ENCODE measurements at places on chromosomes 12 and 14.

DNA sequence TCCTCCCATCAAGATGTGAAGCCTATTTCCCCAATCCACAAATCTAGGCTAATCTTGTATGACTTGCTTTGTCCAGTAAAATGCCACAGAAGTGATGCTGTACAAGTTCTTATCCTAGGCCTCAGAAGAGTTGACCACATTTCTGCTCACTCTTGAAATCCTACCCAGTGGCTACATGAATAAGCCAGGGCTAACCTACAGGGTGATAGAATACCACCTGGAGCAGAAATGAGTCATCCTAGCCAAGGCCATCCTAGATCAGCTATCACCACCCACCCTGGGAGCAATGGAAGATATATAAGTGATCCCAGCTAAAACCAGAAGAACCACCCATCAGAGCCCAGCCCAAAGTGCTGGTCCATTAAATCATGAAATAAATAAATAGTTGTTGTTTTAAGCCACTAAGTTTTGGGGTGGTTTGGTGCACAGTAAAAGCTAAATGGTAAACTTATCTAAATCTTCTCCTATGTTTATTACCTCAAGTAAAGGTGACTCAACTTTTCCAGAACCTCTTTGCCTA, 105.1 kb downstream of the RPS29 start:
- no peak for DNase-seq

DNA sequence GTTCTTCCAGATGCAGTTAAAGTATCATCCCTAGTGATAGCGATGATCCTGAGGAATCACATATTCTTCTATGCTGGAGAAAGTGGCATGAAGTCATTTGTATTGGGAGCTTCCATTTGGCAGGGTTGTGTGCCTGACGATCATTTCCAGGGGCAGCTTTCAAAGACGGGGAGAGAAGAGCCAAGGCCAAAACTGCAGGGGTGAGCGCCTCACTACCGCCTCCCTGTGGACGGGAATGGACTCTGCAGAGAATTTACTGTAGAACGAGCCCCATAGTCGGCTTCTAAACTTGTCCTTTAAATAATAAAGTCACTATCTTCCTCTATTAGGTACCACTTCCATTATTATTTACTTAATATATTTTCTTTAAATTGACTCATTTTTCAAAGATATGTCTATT, 555.9 kb upstream of the TMEM132C start:
- DNase-seq: no peak

DNA sequence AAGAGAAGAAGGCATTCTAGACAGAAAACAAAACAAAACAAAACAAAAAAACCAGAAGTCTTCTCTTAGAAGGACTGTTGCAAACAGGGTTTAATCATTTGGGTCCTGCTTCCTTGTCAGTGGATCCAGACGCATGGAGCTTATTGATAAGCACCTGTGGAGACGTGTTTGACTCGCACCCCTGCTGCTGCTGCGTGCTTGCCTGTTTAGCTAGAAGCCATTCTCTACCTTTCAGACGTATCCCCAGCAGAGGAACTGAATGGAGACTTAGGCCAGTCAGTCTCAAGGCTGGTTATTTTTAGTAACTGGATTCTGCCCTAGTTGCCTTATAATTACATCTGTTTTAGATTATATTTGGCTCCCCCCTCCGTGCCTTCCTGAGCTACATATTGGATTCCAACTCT, 186.1 kb upstream of the EEA1 start:
- DNase-seq: no peak

GRCh38 chr12:38544330-38545066, 227.9 kb downstream of the ALG10B start:
- DNase-seq: no peak

DNA sequence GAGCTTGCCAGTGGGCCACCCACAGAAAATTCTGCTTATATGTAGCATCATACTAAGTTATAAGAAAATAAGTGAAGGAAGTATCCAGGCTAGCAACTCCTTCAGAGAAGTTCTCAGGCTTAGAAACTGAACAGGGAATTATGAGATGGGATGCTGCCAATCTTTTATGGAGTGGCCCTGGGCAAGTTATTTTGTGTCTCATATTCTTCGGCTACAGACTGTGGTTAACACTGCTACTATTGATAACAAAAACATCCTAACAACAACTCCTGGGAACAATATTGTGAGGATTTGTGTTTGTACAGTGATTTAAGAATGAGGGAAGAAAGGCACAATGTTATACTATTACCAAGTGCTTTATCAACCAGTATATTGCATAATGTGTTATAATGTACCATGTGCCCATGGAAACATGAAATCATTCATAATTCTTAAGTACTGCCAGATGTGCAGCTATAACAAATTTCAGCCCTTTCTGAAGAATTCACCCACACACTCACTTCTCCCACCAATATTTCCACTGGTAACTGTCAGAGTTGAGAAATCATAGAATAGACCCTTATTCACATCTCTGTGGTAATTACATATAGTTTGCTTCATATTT, 113.3 kb upstream of the SOX5 start:
- DNase-seq: no peak

DNA sequence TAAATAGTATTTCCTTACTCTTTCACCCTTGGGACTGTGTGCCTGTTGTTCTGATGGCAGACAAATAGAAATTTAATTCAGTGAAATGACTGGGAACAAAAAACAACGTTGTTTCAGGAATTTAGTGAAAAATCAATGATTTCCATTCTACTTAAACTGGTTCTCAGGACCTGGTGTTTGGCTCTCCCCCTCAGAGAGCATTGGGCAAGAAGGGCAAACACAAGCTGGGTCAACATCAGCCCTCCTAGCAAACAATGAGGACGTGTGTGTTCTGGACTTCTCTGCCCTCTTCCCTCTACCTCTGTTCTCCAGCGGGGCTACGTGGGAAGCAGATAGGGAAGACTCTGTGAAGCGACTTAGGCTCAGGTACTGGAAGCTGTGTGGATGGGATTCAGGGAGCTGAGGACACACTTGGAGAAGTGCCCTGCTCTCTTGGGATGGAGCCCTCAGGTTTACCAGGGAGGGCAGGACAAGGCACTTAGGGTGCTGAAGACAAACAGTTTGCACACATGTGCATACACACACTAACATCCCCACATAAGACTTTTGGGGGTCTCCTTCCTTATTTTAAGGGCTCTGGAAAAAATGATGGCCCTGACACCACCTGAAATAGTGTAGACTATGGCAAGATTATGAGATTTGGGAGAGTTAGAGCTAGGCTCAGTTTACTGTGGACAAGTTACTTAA, 7.6 kb upstream of the SERPINA1 start:
- DNase-seq: no peak

- no peak for DNase-seq
Measured at GRCh38 chr14:63286071-63286470, 32.7 kb downstream of the GPHB5 start.

- DNase-seq: no peak
Measured at GRCh38 chr14:72522847-72523246, 371.1 kb downstream of the DPF3 start.

GRCh38 chr12:2739832-2740641, 54.7 kb upstream of the FKBP4 start:
- peak; percentile 16 for DNase-seq

DNA sequence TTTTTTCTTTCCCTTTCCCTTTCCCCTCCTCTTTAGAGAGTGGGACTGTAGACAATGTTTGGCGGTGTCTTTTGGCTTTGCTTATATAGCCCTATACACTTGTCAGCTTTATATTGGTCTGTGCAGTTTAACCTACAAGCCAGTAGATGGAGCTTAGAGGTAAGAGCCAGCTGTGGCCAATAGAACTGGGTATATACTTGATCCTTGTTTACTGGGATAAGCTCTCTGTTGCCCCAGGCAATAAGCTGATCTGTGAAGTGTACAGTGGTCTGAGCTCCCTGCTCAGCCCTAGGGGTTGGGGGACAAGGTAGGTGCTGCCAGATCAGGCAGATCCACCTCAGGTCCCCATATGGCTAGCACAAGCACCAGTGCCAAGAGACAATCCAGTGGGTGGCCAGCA, 434.1 kb downstream of the NOVA1 start:
- DNase-seq: no peak

- peak; percentile 34 for DNase-seq
Measured at GRCh38 chr12:51695241-51696010, 104.4 kb downstream of the SCN8A start.

GRCh38 chr12:102462795-102463465, 17.4 kb downstream of the IGF1 start:
- no peak for DNase-seq

- no peak for DNase-seq
Measured at GRCh38 chr14:64423987-64424386, 35.8 kb downstream of the MTHFD1 start.

GRCh38 chr14:104464907-104465306, 114.7 kb upstream of the C14orf180 start:
- no peak for DNase-seq

DNA sequence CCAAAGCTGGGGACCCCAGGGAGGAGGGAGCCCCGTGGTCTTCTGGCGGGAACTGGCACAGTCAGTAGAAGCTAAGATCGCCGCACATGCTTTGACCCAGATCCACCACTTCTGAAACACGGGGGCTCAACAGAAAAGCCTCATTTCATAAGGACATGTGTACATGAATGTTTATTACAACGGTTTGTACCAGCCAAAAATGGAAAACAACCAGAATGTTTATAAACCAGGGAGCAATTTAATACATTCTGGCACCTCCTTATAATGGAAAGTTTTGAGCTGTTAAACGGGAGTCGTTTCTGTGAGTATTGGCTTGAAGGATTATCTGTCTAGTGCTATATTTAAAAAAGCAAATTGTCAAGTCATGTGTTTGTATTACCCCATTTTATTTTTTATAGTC, 7.3 kb upstream of the TMEM179 start:
- DNase-seq: no peak

GRCh38 chr12:26576266-26576665, 256.7 kb downstream of the ITPR2 start:
- DNase-seq: no peak

All from GM04503 (cell line).